ENCODE measurements at places on chromosomes 2 and 18.
A peak's percentile ranks its signal among the peaks of the same experiment; 100 is the strongest.

GRCh38 chr18:49837889-49838288, 24.6 kb upstream of the ACAA2 start:
- no peak for DNase-seq

GRCh38 chr18:56711708-56712445, 60.7 kb downstream of the WDR7 start:
- DNase-seq = no peak

DNA sequence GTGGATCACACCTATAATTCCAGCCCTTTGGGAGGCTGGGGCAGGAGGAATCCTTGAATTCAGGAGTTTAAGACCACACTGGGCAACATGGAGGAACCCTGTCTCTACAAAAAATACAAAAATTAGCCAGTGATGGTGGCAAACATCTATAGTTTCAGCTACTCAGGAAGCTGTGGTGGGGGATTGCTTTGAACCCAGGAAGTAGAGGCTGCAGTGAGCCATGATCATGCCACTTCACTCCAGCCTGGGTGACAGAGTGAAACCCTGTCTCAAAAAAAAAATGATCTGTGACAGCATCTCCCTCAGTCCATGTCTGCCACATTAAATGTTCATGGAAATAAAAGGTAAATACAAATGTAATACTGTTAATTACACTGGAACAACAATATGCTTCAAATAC, 121.4 kb upstream of the COL5A2 start:
- peak; percentile 33 for DNase-seq

DNA sequence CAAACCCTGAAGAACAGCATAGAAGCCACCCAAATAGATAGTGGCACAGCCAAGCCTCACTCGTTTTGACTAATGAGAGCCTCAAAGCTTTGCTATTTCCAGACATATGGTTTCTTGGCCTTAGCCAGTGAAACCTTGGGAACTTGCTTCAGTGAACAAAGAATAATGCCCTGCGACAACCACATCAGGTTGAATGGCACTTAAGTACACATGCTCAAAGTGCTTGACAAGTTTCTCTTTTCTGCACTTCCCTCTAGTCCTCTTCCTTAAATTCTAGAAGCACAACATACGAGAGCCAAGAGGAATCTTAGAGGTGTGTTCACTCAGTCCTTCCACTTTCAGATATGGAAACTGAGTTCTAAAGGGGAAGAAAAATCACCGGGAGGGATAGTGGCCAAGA, 258.3 kb downstream of the HAUS1 start:
- no peak for DNase-seq

DNA sequence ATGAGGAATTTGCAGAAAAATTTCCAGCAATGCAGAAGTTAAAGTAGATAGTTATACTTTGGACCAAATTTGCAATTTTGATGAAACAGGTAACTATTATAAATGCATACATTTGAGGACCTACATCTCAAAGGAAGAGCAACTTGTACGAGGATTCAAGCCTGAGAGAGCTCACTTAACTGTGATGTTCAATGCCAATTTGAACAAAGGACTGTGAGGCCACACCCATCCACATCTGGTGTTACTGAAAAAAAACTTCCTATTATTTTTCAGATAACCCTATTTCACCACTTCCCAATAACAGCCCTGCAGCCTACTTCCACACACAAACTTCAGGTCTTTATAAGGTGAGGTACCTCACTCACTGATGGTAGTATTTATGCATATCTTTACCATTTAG, 203.5 kb upstream of the NABP1 start:
- DNase-seq = no peak

DNA sequence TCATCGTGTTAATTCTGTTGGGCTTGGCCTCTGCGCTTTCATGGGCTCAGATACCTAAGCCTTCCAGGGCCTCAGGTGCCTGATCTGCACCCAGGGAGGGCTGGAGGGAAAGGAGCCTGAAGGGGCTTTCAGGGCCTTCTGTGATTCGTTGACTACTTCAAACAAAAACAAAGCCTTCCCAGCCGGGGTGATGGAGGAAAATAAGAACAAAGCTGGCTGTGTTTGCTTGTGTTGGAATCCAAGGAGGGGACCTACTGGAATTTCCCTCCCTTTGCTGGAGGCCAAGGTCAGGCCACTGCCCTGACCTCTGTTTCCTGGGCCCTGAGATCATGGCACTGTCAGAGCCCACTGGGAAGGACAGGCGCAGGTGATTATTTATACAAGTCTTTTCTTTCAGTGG, 135.3 kb downstream of the KLHL29 start:
- DNase-seq = no peak

- no peak for DNase-seq
Observed at GRCh38 chr18:65279668-65280305, 471.0 kb upstream of the CDH7 start.

- DNase-seq = no peak
Observed at GRCh38 chr2:27897717-27898116, 7.2 kb downstream of the BABAM2 start.

DNA sequence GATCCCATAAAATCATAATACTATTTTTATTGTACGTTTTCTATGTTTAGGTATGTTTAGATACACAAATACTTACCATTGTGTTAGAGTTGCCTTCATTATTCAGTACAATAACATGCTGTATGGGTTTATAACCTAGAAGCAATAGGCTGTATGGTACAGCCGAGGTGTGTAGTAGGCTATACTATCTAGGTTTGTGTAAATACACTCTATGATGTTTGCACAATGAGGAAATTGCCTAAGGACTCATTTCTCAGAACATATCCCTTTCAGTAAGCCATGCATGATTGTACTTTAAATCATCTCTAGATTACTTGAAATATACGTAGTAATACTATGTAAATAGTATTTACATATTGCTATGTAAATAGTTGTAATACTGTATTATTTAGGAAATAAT, 156.7 kb downstream of the CDCA7 start:
- DNase-seq = no peak

GRCh38 chr18:41490861-41491260, 464.2 kb upstream of the PIK3C3 start:
- no peak for DNase-seq

DNA sequence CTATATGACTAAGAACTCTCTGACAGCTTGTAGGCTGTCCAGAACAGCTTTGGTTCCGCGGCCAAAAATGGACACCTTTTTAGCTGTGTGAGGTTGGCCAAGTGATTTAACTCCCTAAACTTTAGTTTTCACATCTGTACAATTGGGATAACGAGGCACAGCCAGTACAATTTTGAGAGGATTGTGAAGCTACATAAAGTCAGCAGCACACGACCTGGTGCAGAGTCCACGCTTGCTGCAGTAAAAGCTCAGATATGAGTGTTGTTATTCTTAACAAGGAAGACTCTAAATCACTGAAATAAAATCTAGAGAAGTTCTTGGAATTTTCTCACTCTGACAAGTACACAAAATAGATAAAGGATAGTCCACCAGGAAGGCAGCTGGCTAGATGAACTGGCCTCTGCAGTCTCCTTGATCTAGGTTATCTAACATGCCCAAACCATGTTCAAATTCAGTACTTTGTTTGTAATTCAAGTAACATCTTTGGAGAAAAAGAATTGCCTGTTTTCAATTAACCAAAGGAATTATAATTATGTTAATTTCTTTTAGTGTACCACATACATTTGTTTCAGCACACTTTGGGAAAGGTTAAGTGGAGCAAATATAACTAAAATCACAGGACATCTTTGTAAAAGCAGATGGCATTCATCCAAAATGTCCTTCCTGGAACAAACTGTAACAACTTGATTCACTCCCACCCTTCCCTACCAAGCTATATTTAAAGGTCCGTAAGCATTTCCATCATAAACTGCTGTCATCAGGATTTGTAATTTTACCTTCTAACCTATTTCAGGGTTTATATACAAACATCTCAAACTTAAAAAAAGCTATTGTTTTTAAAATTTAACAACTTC, 201.7 kb upstream of the STK17B start:
- DNase-seq = no peak

GRCh38 chr2:193985272-193985671, 1671.8 kb upstream of the SLC39A10 start:
- DNase-seq = no peak

DNA sequence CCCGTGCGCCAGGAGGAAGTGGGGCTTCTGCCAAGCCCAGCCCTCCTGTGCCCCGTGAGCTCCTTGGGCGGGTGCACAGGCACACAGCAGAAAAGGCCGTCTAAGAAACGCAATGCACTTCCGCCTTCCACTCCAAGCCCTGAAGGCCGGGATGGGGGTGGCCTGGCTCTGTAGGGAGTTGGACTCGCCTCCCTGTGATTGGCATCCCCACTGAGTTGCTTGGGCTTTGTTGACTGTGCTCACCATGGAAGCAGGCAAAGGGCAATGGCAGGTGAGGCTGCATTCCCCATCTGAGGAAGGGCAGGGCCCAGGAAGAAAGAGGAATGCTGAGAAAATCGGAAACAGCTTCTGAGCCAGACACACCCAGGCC, 66.8 kb downstream of the CRACDL start:
- no peak for DNase-seq

DNA sequence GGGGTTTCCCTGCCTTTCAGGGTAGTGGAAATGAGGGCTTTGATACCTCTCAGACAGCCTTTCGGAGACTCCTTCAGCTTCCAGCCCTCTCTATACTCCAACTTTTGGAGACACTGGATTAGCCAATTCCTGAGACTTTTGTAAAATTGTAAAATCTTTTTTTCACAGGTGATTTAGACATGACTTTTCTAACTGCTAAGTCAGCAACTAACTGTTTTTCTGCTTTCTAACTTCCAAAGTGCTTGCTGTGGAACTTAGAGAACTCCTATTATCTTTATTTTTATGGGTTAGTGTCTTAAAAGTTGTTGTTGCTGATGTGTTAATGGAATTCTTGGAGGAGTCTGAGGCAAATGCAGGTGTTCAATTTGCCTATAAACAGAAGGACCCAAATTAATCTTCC, 616.7 kb upstream of the ID2 start:
- DNase-seq = no peak

GRCh38 chr2:43224571-43225092, 1.8 kb downstream of the ZFP36L2 start:
- peak; percentile 41 for DNase-seq

DNA sequence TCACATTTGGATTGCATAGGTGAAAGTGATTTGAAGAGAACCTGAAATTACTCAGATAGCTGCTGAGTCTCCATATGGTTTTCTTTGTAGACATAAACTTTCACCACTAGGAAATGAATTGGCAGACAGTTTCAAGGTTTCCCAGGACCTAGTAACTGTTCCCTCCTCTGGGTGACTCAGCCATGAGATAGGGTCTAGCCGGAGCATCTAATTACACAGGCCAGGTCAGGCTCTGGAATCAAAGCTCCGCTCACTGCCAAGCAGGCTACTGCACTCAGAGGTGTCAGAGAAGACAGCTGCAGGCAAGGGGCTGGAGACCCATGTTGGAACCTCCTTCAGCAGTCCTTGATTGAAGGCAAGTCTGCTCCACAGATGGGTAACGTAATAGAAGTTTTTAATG, 429.2 kb downstream of the TNS1 start:
- no peak for DNase-seq

DNA sequence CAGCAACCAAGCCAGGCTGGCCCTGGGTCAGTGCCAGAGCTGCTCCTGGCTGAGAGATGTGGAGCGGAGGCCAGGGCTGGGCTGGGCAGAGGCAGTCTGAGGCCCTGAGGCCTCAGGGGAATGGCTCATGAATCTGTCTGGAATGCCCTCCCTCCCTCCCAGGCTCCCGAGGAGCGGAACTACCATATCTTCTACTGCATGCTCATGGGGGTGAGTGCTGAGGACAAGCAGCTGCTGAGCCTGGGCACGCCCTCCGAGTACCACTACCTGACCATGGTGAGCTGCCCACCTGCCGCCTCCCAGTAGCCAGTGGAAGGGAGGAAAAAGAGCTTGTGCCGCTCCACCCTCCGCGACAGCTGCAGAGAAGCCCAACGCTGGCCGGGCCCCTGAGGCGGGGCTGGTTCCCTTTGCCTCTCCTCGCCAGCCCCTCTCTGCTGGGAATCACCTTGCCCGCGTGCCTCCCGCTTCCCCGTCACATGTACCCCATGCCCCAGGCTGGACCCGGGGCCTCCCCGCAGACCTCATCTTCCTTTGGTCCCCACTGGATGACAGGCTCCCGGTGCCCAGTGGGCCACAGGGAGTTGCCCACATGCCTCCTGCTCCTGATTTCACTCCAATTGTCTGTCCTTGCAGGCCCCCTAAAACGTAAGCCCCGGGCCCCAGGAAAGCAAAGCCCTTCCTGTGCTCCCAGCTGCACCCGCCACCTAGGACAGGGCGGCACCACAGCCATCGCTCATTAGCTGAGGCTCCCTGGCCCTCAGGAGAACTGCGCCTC, 41.1 kb downstream of the MYO7B start:
- DNase-seq = no peak

DNA sequence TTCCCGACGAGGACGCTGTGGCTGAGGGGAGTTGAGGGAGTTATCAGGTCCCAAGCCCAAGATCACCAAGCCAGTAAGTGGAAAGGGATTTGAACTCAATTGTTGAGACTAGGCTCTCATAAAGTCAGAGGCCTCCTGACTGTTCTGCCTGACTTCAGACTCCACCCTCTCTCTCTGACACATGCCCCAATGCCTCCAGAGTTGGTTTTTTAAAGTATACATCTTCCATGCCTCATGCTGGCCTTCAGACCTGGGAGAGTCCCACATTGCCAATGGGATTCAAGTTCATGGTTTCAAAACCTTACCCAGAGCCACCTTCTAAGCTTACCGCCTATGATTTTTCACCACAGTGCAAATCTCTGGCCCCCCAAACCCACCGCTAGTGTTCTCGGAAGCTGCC, 100.8 kb downstream of the RTN4 start:
- DNase-seq = no peak

DNA sequence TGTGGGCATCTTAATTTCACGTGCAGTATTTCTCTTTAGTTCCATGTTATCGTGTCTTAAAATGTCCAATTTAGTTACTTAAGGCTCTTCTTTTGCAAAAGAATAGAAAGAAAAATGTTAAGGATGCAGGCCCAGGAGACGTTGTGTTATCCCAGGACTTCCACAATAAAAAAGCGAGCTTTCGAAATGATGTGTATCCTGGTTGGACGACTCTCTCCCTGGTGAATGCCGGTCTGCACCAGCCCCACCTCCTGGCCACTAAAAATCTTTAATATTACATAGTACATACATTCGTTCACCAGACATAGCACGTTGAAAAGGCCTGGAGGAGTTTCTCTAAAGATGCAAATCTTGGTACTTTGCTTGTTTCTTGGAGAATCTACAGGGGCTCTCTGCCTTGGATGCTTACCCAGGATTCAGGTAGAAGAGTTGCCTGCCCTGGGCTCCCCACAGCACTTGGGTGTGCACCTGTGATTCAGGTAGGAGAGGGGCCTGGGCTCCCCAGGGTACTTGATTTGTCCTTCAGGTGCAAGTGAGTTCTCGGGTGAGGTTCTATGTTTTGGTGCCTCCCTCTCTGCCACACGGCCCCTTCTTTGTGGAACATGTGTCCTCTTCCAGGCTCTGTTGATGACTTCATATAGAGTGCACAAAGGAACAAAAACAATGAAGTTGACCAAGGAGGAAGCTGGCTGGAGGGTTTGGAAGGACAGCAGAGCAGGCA, 26.6 kb downstream of the TWIST2 start:
- no peak for DNase-seq

GRCh38 chr2:220703279-220703678, 868.8 kb downstream of the EPHA4 start:
- no peak for DNase-seq

All from activated CD4-positive, alpha-beta T cell treated with anti-CD3 and anti-CD28 coated beads for 4 hours (primary cell).